ENCODE measurements at places on chromosomes 3 and 15.
A peak's percentile ranks its signal among the peaks of the same experiment; 100 is the strongest.

DNA sequence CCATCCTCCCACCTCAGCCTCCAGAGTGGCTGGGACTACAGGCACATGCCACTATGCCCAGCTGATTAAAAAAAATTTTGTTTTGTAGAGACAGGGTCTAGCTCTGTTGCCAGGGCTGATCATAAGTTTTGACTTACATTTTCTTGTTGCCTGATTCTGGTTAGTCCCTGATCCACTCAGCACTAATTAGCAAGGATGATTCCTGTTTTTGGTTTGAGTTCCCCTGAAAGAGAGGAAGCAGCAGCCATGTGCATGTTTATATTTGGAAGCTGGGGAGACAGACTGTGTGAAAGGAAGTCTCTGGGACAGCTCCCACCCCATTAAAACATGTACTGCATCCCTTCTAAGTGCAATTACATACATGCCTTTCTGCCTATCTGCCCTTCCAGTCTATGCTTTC is 3.6 kb upstream of the NCK1 start:
- DNase-seq: no peak

GRCh38 chr15:90885432-90886290 is 1.4 kb downstream of the FES start:
- DNase-seq: peak; percentile 67

GRCh38 chr15:58053315-58054153 is 12.0 kb downstream of the ALDH1A2 start:
- no peak for DNase-seq

- DNase-seq: no peak
These were observed 20.5 kb downstream of the DCLK3 start for GRCh38 chr3:36743826-36744225.

GRCh38 chr15:58331560-58331912 is 100.3 kb upstream of the LIPC start:
- DNase-seq: no peak

GRCh38 chr3:38039899-38040261 is 872 bp downstream of the DLEC1 start:
- DNase-seq: peak; percentile 79

- peak; percentile 69 for DNase-seq
These were observed 6.9 kb upstream of the PPP1R2 start for GRCh38 chr3:195549931-195550519.

DNA sequence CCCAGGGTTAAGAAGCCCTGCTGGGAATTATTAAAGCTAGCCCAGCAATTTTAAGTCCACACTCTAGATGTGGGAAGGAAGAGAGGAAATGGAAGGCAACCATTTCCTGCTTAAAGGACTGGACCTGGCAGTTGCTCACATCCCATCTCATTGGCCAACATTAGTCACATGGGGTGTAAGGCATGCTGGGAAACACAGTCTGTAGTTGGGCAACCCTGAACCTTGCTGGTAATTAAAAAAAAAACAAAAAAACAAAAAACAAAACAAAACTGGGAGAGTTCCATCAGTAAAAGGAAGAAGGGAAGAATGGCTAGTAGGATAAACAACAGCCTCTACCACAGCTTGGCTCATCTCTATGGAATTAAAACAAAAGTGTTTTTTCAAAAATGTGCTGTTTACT is 136.0 kb downstream of the VGLL4 start:
- DNase-seq: no peak

GRCh38 chr15:45136378-45136764 is 6.6 kb downstream of the DUOX1 start:
- DNase-seq: no peak

GRCh38 chr15:89749951-89750559 is 994 bp downstream of the MESP1 start:
- no peak for DNase-seq

DNA sequence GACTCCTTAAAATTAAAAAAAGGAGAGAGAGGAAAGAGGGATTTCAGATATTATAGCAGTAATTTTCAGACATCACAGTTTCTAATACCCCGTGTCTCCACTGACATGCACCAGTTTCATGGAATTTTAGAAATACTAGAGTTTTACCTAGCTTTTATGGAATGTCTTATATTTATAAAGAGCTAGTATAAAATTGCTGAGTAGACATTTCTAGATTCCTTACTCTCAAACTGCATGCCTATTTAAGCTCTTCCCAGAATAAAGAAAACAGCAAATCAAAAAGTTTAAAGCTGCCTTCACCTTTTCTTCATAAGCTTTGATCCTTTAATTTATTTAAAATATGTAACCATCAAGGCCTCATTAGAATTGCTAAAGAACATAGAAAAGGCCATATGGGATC is 247.4 kb upstream of the IL12A start:
- no peak for DNase-seq

- DNase-seq: no peak
These were observed 19.7 kb upstream of the LMOD3 start for GRCh38 chr3:69142090-69142489.

DNA sequence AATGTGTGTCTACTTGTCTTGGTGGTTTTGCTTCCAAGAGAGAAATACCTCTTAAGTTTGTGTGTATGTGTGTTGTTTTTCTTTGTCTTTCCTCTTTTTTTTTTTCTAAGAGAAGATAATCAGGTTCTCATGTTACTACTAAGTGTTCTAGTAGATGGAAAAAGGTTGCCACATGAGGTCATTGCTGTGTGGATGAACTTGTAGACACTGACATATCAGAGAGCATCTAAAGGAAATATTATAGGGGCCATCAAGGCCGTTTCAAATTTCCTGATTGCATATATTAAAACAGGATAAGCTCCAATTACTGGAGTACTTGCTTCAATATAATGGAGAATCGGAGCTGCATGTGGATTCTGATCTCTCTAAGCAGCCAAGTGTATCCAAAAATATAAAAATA is 747.5 kb downstream of the NR2F2 start:
- no peak for DNase-seq

- no peak for DNase-seq
These were observed 133.2 kb upstream of the STRIT1 start for GRCh38 chr3:155426524-155427230.

GRCh38 chr3:136270179-136270578 is 20.0 kb downstream of the PCCB start:
- no peak for DNase-seq

DNA sequence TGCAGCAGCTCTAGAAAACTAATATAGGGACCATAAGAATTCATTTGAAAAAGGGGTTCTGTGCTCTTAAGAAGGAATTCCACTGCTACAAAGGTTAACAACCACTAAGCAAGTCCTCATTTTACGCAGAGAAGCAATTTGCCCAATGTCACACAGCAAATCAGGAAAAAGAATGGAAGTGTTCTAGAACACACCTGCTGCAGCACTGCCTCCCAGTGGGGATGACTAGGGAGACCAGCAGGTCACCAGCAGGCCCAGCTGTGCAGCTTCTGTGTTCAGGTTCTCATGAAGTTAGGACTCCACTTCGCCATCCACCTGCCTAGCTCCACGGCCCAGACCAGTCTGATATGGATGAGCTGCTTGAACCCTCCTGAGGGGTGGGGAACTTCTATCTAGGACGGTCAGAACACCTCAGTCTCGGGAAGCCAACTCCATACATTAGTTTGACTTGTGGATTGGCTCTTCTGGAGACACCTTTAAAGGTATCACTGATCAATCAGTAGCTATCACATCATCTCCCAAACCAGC is 18.6 kb downstream of the POMGNT2 start:
- DNase-seq: no peak

GRCh38 chr15:62417439-62417838 is 252.4 kb upstream of the C2CD4B start:
- no peak for DNase-seq

GRCh38 chr15:101652098-101652785 is at the start of gene TM2D3:
Gene TM2D3, minus strand, starts transcription at chr15:101652381. Its CDS starts 20 bp downstream, at chr15:101652361.
- DNase-seq: peak; percentile 92

DNA sequence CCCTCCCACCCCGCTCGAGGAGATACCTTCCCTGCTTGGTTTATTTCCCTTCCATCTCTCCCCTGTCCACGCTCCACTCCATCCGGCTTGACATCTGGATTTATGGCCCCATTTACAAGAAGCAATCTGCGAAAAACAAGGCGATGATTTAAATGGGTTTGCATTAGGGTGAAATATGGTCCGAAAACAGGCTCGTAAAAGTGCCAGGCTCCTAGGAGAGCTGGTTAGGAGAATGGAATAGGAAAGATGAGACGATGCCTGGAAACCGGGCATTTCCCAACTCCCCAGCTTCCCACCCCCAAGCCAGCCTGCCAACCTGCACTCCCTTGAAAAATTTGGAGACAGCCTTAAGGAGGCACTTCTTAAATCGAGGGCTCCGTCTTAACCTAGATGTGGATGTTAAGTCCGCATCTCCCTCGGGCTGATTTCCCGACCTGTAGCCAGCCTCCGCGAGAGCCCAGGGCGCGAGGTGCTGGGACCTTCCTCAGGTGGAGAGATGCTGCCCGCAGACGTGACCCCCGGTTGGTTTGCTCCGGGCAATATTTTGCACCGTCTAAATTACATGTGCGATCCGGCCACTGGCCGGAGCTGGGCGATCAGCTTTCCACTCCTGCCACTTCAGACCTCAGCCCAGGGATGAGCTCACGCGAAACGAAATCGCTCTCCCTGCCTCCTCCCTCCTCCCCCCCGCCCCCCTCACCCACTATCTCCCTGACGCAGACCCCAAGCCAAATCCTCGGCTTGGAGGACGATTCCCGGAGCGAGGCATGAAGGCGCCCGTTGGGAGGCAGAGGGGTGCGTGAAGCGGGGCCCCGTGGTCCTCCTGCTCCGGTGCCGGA is 1.3 kb downstream of the GRM7 start:
- no peak for DNase-seq

- DNase-seq: no peak
These were observed 45.5 kb downstream of the PHLDB2 start for GRCh38 chr3:111904376-111905241.

DNA sequence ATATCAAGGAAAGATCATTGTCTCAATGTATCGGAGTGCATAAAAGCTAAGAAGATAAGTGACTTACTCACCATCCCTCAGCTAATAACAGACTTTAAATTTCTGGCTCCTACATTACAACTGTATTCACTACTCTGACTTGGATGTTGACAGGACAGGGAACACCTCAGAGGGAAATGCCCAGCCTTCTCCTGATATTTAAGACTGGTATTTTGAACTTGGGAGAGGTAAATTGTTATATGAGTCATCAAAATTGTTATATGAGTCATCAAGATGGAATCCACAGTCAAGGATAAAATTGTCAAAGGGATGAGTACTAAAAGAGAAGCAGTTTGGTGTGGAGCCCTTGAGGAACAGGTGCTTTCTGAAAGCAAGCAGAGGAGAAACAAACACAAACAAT is 961.4 kb downstream of the VGLL3 start:
- DNase-seq: no peak

- DNase-seq: no peak
These were observed 14.6 kb downstream of the HEMK1 start for GRCh38 chr3:50583897-50584296.

- no peak for DNase-seq
These were observed 103.9 kb upstream of the ALDH1A3 start for GRCh38 chr15:100775581-100776185.

DNA sequence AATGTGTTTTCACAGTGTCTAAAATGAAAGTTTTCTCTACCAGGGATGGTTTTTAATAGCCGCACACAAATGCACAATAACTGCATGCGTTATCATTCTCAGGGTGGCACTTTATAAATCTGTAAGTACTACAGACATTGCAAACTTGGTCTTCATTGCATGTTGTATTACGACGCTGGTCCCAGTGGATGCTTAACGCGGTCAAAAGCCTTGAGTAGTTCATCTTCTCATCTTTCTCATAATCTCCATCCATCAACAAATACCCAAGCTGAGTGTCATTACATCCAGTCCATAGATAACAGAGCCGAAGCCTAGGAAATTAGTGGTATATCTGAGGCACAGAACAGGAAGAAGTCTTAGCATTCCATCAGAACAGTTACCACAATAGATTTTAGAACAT is 72.6 kb downstream of the USF3 start:
- DNase-seq: no peak

DNA sequence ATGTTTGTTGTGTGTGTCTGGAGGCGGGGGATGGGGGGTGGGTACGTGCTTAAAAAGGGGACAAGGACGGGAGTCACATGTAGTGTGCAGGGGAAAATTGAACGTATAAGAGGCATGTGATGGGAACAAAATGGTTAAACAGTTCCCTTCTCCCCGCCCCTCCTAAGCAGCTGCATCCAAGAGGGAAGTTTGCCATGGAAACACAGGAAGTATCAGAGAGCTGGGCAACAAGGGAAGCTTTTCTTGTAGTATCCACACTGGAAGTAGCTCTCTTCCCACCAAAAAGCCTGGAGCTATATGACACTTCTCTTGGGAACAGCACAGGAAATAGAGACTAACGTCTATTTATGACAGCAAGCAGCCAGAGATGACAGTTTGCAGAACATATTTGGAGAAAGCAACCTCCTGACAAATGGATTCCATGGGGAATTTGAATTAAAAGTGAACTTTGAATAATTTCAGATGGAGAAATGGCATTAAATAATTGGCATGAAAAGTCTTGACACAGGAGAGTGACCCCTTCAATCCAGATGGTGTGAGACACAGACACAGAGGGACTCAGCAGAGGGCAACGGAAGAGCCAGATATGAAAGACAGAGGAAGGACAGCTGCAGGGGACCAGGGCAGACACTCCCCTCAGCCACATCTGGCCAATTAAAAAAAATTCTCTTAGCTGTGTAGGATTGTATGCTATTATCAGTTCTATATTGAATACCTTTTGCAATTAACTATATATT is 294.2 kb upstream of the TBL1XR1 start:
- DNase-seq: no peak

GRCh38 chr3:131658771-131659170 is 156.0 kb upstream of the MRPL3 start:
- no peak for DNase-seq

DNA sequence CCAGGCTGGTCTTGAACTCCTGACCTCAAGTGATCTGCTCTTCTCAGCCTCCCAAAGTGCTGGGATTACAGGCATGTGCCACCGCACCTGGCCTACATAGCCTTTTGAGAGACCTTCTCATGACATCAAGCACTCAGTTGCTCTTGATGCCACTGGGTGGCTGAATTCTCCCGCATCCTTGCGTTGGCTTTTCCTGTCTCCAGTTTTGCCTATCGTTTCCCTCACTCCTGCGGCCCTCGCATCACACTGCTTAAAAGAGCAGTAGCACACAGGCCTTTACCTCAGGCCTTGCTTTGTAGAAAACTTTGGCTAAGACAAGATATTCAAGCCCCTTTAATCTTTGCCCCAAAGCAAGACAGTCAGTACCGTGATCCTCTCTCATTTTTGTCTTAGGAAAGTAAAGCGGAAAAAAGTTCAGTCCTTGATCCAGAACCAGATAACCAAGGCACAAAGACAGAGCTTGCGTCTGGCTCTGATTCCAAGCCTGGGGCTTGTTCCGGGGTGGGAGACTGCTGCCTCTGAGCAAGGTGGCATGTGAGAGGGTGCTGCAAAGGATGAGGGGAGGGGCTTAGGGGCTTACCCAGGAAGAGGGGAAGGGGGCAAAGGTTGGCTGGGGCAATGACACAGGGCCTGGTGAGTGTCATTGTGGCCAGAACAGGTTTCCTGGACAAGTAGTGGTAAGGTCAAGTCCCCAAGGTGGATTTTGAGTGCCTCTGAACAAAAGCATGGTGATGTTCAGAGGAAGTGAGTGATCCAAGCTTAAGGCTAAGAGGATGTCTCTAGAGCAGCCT is 175.0 kb upstream of the TLE3 start:
- no peak for DNase-seq
